ENCODE measurements at places on chromosomes 11 and 22.

GRCh38 chr11:76781046-76781801, 1.9 kb upstream of the TSKU start:
- no peak for DNase-seq

DNA sequence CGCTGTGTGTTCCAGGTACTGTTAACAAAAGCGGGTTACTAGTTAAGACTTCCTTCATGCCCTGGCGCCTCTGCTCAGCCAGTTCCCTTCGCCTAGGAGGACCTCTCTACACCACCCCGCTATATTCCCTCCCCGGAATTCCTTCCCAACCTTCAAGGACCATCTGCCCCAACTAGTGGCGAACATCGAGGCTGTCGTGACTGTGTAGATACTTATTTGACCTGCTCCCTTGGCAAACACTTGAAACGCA, 450 bp upstream of the BCL2L13 start:
- no peak for DNase-seq

DNA sequence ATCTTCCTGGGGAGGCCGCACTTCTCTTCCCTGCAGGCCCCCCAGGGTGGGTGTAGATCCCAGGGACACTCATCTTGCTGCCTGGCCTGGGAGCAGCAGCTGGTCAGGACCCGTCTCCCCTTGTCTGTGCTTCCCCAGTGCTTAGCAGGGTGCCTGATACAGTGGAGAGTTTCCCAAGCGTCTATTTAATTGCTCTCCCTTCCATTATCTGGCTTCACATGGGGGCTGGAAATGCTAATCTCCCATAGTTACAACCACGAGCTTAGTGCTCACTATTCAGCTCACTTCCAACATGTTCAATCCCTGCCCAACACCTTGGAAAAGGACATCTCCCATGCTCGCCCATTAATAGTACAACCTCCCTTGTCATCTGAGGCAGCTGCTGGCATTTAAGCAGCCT, 100.5 kb downstream of the DSCAML1 start:
- DNase-seq, result no peak

- no peak for DNase-seq
These were observed 3.9 kb downstream of the CNIH2 start for GRCh38 chr11:66281776-66282467.

GRCh38 chr22:39526736-39527171, 5.8 kb downstream of the RPS19BP1 start:
- peak; percentile 63 for DNase-seq

- no peak for DNase-seq
These were observed 20.4 kb downstream of the LGR4 start for GRCh38 chr11:27452147-27452546.

DNA sequence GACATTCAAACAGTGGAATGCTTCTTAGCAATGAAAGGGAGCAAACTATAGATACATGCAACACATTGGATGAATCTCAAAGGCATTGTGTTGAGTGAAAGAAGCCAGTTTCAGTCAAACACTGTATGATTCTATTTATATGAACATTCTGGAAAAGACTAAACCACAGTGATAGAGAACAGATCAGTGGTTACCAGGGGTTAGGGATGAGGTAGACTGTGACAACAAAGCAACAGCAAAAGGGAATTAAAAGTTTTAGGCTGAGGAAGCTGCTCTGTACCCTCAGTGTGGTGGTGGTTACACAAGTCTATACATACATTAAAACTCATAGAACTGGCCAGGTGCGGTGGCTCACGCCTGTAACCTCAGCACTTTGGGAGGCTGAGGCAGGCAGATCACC, 23.0 kb downstream of the FDX1 start:
- DNase-seq, result no peak

DNA sequence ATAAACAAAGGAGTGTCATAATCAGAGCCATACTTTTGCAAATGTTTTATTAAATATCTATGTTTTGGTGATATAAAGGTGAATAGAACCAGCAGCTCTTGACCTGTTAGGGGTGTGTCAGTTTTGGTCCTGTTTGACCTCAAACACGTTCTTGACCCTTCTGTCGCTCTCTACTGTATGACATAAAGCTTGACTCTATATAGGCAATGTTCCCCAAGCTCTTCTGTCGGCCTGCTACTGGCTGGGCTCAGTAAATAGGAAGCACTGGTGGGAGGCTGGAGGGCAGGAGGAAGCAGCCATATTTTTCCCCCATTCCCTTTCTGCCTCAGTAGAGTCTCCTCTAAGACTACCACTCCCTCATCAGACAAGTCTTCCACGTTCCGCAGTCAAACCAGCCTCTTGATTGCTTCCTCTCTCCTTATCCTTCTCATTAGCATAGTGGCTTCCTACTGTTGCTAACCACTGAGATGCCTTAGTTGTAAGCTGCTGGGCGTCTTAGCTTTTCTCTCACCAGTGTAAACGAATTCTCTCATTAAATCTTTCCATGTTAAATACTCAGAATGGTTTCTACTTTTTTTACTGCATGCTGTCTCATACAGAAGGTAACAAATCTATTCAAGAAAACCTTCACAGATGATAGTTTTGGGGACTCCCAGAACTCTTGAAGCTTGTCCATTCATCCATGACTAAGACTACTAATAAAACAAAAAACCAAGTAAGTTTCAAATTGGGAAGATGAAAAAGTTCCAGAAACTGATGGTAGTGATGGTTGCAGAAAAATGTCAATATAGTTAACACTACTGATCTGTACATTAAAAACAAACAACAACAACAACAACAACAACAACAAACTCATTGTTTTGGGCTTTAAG, 3.3 kb downstream of the NPAT start:
- no peak for DNase-seq

- DNase-seq, result peak; percentile 61
These were observed 29.8 kb downstream of the SREBF2 start for GRCh38 chr22:41862530-41863266.

DNA sequence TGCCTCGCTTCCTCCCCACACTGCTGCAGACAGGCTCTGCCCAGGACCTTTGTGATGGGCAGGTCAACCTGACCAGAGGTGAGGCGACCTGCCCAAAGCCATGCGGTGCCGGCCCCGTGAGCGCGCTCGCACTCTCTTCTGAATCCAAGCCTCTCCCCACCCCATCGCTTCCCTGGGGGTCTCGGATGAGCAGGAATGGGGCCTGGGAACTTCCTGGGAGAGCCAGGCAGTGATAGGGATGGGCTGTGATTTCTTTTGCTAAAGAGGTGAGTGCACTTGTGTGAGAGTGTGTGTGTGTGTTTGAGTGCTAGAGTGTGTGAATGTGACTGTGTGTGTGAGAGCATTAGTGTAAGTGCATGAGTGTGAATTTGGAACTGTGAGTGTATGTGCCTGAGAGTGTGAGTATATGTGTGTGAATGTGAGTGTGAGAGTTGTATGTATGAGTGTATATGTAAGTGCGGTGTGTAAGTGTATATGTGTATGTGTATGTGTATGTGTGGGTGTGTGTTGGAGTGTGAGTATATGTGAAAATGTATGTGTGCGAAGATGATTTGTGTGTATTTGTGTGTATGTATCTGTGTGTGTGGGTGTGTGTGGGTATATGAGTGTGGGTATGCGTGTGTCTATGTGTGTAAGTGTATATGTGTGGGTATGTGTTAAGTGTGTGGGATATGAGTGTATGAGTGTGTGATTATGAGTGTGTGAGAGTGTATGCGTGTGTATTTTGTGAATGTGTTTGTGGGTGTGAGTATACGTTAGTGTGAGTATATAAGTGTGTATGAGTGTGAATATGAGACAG, 11.7 kb upstream of the LRRC10B start:
- DNase-seq, result no peak

GRCh38 chr11:3088806-3089205, 31.6 kb upstream of the CARS1 start:
- DNase-seq, result no peak

DNA sequence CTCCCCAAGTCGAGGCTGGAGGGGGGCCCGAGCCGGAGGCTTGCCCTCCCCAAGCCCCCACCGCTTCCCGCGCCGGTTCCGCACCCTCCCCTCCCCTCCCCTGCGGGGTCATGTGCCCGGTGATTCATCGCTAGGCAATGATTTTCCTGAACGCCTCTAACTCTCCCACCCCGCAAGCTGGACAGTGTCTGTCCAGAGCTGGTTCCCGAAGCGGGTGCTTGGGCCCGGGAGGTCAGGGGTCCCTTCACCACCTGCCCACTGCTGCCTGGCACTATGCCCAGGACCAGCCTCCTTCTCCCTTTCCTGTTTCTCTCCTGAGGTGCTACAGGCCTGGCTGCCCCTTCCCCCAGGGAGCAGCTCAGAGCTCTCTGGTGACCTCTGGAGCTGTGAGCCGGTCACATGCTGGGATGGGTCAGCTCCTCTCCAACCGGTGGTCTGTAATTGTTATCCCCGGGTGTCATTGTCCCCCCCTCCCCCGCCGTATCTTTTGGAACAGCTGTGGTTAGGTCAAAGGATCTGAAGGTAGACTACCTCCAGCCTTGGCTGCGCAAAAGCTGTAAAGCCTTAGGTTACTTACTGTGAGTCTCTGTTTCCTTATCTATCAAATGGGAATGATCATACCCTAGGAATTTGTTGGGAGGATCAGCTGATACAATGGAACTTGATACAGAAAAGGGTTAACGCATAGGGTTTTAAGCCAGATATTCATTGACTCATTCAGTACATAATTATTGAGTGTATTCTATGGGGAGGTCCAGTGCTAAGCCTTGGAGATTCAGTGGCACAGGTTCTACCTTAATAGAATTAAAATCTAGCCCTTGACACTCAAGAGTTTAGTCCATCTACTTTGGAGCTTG, 753 bp downstream of the STX3 start:
- peak; percentile 59 for DNase-seq

GRCh38 chr11:129115652-129116586, 76.2 kb downstream of the ARHGAP32 start:
- no peak for DNase-seq

- DNase-seq, result no peak
These were observed 56.5 kb downstream of the FAM76B start for GRCh38 chr11:95732930-95733602.

Data from B cell (primary cell).